CD4-positive, alpha-beta T cell (primary cell): ENCODE measurements at places on chromosomes 16 and 17.
A peak's percentile ranks its signal among the peaks of the same experiment; 100 is the strongest.

DNA sequence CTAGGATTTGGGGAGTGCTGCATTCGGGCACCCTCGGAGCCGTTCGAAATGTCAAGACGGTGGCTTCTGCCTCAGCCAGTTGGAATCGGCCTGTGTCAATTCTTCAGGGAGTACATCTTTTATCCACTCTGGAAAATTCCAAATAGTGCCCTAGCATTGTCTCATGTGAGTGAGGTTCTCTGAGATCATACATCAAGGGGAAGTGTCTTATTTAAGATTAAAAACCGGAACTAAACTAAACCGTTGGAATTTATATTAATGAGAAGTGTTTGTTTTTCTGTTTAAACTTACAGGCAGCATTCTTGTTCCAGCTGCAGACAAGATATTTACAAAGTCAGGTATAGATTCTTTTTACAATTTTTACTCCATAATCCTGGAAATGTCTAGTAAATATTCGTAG is 56.8 kb downstream of the SLC47A1 start:
- no peak for DNase-seq

DNA sequence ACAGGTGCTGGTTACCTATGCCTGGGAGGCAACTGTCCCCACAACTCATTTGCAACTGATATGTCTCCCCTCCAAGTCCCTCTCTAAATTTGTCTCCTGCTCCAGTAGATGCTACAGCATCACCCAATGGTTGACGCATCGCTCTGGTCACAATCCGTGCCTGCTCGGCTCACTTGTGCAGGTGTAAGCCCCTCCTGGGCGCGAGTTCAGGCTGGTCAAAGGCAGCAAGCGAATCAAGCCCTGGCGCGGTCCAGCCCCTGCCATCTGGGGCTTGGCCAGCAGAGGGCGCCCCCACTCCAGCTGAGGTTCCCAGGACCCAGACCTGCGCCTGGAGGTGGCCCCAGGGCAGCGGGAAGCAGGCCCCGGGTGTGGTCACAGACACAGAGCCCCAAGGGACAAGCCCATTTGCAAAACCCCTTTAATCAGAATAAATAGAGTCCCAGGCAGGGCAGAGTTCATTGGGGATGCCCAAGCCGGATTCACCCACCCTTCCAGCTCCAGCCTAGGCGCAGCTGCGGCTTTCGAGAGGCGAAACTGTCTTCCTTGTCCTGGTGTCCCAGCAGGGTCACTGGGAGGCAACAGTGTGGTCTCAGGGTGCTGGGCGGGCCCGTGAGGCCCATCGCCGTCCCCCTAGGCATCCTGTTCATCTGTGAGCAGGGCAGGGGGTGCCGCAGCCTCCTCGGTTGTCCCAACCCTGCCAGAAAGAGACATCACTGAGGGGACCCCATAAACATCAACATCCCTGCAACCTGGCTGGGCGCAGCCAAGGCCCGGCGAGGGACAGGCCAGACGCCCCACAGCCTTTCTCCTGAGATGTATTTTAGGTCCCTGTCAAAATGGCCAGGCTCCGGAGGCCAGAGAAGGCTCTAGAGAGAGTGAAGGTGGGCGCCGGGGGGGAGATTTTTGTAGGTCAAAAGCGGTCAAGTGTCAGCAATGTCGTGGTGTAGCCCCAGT is 15.8 kb downstream of the TMC6 start:
- peak; percentile 77 for DNase-seq

- DNase-seq, result no peak
Observed at GRCh38 chr17:31789707-31790505, 69.1 kb downstream of the COPRS start.

GRCh38 chr17:8499171-8499570 is 63.5 kb downstream of the NDEL1 start:
- no peak for DNase-seq

DNA sequence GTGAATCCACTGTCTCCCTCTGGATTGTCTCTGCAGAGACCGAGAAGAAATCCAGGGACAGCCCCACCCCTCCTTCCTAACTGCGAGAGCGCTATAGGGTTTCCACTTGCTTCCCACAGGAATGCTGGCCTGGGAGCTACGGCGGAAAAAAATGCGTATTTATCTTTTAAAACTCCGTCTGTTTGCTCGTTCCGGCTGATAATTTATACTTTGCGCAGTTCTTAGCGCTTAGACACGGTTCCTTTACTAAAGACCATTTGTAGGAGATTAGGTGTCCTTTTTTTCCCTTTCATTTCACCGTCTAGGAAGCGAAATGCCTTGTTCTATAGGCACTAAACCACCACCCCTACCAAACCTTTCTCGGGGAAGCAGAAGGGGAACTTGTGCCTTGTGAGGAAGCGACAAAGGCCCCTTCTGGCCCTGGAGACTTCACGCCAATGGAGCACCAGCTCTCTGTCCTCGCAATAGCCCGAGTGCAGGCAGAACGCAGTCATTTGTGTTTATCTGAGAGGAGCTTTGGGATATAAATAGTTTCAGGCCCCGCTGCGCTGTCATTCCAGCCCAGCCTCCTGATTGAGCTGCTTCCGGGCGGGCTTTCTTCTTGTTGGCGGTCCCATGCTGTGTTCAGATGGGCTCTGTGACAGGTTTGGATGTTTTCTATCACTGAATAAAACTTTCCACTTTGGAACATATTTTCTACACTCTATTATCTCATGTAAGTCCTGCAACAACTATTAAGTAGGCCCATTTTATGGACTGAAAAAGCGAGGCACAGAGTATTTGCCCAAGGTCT is 791 bp upstream of the SUPT4H1 start:
- peak; percentile 38 for DNase-seq

DNA sequence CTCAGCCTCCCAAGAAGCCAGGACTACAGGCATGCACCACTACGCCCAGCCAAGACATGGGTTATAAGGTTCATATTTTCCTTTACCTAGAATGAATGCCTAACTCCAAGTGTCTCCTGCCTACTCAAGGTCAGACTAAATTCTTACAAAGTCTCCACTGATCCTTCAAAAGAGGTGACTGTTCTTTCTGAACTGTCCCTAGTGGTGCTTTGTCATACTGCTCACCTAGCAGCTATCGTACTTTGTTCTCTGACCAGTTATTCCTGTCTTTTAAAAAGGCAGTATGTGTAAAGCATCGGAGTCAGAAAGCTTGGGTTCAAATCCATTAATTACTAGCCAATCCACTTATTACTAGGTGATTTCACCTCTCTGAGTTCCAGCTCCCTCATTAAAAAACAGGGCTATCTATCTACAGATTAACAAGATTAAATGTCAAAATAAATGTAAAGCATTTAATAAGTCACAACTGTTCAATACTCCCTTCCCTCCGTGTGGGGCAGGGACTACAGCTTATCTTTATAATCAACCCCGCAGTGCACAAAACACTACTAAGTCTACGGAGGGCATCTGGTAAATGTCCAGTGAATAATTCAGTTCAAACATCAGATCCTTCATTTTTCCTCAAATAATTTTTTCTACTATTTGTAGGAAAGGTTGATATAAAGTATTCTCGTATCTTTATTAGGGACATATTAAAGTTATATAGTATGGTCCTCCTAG is 20.0 kb upstream of the ITGA2B start:
- DNase-seq, result no peak
